Stimulated activated CD8-positive, alpha-beta memory T cell treated with anti-CD3 and anti-CD28 coated beads, Interleukin-4, amount 100 ng/mL, for 1 hour (primary cell): ENCODE measurements at places on chromosomes 2 and 18.

DNA sequence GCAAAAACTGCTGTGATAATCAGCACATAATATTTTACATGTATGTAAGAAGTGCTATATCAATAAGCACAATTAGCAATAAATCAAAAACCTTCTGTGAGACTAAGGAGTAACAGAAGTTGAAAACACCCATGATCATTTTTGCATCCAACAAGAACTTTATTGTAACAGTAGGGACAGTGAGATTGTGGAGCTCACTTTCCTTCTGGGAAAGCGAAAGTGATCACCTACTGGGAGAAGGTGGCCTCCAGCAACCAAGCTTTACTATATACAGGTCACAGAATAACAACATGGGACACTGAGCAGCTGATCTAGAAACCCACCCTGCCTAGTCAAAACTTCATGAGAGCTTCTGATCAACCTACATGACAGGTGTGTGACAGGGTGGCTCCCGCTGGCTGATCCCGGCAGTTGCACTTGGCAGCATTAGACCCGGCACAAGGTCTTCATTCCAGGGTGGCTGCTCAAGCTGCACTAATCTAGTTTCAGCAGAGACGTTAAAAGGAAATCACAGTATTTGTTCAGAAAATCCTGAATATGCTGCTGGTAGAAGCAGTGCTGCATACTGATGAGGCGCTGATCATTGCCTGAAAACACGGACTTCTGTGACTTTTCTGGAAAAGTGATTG is 63.5 kb upstream of the ARL5A start:
- no peak for DNase-seq

GRCh38 chr2:172947461-172948153 is 128.0 kb upstream of the MAP3K20 start:
- no peak for DNase-seq

GRCh38 chr2:44954889-44955592 is 13.5 kb downstream of the SIX3 start:
- DNase-seq: no peak

- DNase-seq: no peak
These were observed 931.1 kb downstream of the LRP1B start for GRCh38 chr2:141199711-141200110.

GRCh38 chr18:75923169-75923568 is 495.7 kb upstream of the SMIM21 start:
- DNase-seq: no peak

DNA sequence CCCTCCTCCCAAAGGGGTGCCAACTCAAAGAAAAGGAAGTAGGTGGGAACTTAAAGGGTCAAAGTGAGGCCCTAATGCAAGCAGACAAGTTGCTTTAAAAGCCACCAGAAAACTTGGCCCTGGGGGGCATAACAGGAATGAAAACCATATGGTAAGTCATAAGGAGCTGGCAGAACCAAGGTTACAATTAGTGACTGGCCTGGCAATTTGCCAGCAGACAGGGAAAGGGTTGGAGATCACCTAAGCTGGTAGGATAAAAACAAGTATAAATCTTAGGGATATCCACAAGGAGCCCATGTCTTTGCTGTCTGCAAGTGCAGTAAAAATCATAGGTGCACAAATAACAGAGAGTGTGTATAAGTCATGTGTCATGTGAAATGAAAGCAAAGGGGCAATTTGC is 256.7 kb upstream of the LRRTM4 start:
- DNase-seq: no peak

- no peak for DNase-seq
These were observed 496.7 kb downstream of the NRXN1 start for GRCh38 chr2:50535256-50535655.

DNA sequence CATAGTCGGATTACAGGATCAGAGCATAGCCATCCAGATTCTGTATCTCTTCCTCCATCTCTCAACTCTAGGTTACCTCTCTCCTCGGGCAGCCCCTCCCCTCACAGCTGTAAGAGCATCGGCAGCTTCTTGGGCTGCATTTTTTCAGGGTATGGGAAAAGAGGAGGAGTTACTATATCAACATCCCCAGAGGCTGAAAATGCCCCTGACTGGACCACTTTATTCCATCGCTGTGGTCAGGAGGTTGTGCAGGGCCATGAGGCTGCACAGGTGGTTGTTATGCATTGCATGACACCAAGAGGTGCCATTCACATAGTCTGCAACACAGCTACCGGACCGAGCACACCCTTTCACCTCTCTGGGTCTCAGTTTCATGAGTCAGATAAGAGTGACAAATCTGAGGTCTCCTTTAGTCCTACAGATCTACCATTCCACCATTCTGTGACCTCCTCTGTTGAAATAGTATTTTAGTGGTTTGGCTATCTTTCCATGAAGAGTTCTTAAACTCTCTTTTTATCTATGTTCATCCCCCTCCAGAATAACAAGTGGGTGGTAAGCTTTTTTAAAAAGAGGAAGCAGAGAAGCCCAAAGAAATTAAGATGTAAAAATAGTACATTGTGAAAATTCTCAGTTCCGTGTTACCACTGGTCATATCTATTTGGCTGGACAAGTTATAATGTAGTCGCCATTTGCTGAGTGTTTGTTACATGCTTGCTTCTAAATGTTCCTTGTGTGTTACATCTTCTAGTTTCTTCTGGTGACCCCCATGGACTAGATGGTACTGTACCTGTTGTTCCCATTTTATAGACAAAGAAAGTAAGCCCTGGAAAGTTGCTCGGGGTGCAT is 56.6 kb upstream of the SLC1A4 start:
- DNase-seq: no peak

- no peak for DNase-seq
These were observed 45.5 kb upstream of the LOXHD1 start for GRCh38 chr18:46702471-46702870.

- DNase-seq: no peak
These were observed 1.4 kb upstream of the MYCN start for GRCh38 chr2:15938803-15939555.

GRCh38 chr2:105600949-105601794 is 143.5 kb upstream of the NCK2 start:
- no peak for DNase-seq

DNA sequence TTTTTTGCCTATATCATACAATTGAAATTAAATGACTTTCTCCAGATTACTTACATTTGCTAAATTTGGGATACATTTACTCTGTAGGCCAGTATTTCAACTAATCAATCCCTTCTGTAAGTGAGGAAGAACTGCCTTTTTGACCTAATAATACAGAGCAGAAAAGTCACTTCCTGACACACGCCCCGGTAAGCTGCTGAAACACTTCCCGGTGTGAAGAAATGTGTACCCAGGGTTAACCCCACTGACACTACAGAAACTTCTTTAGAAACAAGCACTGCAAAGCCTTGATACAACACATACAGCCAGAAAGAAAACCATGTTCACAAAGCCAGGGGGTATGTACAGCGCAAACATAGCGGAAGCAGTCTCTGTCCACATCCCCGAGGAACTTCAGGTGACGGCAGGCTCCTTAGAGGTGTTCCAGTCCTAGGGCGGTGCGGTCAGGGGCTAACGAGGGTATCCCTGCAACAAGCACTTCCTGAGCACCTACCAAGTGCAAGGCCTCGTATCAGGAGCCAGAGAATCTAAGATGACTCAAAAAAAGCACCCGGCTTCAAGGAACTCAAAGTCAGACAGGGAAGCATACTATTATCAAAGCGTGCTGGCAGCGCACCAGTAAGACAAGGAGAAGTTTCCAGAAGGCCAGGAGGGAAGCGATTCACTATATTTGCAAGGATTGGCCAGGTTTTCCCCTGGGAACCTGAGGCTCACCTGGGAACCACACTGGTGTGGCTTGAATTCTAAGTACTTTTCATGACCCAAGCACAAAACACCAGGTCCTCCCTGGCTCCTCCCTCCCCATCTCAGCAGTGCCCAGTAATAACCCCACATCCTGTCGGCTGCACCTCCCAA is 46.6 kb downstream of the ZNF516 start:
- DNase-seq: no peak

- no peak for DNase-seq
These were observed 154.1 kb upstream of the MMADHC start for GRCh38 chr2:149741646-149742045.

DNA sequence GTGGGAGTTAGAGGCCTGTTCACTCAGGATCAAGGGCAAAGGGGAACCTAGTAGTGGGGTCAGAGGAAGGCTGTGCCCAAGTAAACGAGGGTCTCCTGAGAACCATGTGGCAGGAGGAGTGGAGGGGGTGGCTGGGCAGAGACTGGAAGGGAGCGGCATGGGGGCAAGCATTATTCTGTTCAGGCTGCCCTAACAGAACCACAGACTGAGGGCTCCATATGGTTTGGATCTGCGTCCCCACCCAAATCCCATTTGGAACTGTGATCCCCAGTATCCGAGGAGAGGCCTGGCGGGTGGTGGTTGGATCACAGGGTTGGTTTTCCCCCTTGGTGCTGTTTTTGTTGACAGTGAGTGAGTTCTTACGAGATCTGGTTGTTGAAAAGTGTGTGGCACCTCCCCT is 287.0 kb downstream of the PHLPP1 start:
- DNase-seq: no peak

DNA sequence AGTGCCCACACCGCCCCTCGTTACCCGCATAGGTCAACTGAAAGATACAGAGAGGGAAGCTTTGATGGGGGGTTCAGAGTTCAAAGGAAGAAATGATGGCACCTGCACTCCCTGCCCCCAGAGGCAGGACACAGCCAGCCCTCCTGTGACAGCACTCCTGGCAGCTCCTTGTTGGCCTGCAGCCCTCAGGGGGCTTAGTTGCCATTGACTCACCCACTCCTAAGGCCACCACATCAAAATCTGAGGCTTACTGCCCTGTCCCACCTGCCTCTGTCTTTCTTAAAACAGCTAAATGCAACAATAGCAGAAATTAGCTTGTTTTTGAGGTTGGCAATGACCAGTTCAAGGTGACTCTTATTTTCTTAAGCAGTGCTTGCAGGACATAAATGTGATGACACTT is 31.6 kb upstream of the SLC35F6 start:
- no peak for DNase-seq

- no peak for DNase-seq
These were observed 653 bp downstream of the MRPS9 start for GRCh38 chr2:105038383-105039061.

DNA sequence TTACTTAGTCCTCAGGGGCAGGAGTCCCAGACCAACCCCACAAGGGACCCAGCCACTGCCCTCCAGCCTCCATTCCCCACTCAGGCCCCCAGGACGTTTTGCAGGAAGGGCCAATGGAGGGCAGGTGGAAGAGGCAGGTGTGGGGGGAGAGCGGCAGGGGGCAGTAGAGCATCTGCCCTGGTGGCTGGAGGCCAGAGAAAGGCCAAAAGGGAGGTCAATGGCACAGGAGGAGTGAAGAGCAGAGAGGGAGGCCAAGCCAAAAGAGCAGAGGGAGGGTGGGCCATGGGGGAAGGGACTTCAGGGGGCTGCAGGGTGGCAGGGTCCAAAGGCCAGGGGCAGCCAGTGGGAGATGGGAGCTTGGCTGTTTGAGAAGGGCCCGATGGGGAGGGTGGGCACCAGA is 17.3 kb upstream of the GPR55 start:
- no peak for DNase-seq

DNA sequence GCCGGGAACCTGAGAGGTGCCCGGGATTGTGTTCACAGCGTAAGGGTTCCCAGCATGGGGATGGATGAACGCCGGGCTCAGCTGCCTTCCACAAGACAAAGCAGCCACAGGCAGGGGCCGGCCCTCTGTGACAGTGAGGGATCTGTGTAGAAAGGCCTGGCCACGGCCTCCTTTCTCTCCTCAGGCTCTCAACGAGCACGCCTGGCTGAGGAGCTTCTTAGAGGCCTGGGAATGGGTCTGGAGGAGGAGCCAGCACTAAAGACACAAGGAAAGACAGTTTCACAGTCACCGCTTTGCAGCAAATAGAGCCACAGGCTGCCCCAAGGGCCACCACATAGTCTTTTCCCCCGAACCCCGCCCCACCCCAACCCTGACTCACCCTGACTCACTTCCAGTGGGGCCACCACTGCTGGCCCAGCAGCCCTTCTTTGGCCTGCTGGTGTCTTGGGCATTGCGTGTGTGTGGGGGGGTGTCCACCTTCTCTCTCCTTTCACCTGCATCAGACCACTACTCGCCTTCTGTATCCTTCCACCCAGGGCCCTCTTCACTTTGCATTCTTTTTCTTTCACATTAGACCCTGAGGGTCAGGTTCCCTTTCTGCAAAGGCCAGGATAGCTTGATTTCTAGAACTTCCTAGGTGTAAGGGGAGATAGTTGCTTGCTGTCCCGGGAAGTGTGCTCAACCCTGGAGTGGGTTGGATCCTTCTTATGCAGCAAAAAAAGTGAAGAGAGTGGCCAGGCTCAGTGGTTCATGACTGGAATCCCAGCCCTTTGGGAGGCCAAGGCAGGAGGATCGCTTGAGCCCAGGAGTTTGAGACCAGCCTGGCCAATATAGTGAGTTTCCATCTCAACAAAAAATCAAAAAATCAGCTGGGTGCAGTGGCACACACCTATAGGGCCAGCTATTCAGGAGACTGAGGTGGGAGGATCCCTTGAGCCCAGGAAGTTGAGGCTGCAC is 19.3 kb upstream of the HPCAL1 start:
- no peak for DNase-seq

DNA sequence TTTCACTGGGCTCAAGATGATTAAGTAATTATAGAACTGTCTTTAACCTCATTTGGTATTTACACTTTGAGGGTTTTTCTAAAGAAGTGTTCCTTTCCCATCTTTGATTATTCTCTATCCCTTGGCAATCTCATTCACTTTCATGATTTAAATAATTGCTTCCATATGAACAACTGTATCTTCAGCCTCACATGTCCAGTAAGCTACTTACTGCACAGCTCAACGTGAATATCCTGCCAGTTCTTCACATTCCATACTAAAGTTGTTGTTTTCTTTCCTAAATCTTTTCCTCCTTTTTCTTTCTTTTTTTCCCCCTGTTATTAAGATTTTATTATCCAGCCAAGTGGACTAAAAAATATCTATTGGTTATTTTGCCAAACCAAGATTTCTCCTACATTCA is 37.7 kb downstream of the ZC3H15 start:
- DNase-seq: no peak

DNA sequence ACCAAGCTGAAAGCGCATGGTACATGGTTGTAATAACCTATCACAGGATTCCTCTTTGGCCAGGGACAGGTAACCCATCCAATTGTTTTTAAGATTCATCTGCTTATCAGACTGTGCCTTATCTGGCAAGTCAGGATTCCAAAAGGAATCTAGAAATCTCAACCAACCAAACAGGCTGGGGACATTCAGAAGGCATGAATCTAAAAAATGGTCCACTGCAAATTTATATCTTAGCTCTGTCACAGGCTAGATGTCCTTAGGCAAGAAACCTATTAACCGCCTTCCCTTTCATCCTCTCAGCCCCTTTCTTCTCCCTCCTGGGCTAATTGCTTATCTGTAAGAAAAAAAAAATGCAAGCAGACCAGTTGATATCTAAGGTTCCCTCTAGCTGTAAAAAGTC is 4.3 kb downstream of the LRP2 start:
- DNase-seq: no peak

- no peak for DNase-seq
These were observed 145.1 kb upstream of the ITGB6 start for GRCh38 chr2:160345071-160345764.

- no peak for DNase-seq
These were observed 179.9 kb downstream of the IRS1 start for GRCh38 chr2:226619707-226620106.

DNA sequence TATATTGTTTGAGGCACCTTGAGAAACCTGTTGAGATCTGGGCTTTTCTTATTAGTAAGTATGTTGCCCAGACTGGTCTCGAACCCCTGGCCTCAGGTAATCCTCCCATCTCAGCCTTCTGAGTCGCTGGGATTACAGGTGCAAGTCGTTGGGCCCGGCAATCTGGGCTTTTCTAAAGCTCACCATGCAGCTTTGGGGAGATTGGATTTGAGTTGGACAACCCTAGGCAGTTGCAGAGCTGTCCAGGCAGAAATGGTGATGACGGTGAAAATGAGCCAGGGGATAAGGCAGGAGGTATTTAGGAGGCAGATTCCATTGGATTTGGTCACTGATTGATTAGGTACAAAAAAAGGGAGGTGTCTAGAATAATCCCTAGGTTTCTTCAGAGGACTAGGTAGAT is 16.2 kb downstream of the NEDD4L start:
- DNase-seq: no peak
